ENCODE measurements at places on chromosomes 16 and 17. TPM values are rescaled to one million over a fixed set of nuclear protein-coding genes. Genes with fewer than 3 reads are reported as not detected.
A peak's percentile ranks its signal among the peaks of the same experiment; 100 is the strongest.

CDK5R1 gene
- total RNA-seq, result 12.1 TPM

- DNase-seq, result no peak
Observed at GRCh38 chr17:51720439-51720838, 438.1 kb downstream of the CA10 start.

- DNase-seq, result no peak
Observed at GRCh38 chr16:74627506-74628220, 20.7 kb upstream of the GLG1 start.

DNA sequence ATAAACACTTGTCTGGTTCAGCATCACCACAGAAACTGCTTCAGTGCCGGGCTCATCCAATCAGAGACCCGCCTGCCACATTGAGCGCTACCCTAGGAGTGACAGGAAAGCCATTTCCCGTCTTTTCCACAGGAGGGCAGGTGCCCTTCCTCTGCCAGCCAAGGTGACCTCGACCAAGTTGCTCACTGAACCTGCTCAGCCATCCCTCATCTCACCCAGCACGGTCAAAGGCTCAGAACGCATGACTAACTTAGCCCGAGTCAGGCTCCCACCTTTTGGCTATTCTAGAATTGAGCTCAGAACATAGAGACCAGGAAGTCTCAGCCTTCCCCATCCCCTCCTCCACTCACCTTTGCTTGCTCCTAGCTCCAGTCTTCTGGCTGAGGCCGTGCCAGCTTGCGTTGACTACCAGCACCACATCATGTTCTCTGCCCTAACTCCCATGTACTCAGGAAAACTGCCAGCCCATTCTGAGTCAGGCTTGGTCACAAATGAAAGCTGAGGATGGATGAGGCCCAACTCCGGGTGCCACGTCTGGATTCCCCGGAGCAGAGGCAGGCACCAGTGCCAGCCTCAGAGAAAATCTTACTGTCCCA is 15.6 kb downstream of the MRPS23 start:
- DNase-seq, result no peak

BCL6B gene
- total RNA-seq, result 0.15 TPM

- DNase-seq, result no peak
Observed at GRCh38 chr17:40286473-40286872, 1.2 kb upstream of the CDC6 start.

KRT40 gene
- total RNA-seq, result not detected

GRCh38 chr17:48052956-48053757 is 5.0 kb downstream of the NFE2L1 start:
- no peak for DNase-seq

TEX19 gene
- total RNA-seq, result not detected

DNA sequence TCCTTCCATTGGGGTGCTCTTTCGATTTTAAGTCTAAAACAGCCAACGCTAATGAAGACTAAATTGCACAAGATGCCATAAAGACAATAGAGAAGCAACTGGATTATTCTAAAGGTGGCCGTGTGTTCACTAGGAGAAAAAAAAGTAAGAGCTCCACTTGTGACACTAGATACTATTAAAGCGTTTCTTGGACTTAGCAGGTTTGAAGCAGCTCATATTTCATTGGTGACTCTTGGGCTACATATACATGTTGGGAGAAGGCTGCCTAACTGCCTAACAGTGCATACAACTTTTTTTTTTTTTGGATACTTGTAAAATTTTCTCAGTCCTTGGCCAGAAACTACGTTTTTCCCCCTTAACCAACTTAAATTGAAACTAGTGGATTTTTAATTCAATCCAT is 111.8 kb upstream of the NOG start:
- DNase-seq, result no peak

DNA sequence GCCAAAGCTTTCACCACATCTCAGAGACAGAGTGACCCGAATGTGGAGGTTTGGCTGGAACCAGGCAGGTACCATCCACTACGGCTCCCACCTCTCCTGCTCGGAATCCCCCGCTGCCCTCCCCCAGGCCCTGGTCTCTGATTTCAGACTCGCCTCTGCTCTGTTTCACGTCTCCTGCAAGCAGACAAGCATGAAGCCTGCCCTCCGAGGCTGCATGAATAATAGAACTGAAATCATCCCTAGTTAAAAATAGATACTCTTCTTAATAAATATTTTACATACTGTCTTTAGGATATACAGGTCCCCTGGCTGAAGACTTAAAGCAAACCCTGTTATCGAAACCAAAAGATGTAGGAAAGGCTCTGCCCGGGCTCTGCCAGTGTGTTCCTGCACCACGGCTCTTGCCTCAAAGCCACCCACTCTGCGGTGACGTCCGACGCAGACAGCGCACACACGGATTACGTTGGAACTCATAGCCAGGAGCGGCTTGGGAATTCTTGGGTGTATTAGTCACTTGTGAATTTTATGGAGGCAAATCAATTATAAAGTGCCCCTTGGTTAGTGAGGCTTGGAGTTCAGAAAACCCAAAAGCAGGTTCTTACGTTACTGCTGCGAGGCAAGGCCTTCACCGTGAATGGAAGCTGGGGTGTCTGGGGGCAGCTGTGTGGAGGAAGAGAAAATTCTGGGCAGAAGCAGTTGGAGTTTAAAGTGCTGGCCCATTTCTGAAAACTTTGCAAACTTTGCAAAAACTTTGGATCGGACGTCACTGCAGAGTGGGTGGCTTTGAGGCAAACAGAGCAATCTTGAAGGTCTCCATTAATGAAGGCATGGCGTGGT is 25.6 kb upstream of the NPTX1 start:
- no peak for DNase-seq

- DNase-seq, result no peak
Observed at GRCh38 chr17:42857389-42857788, 6.4 kb downstream of the AOC3 start.

- DNase-seq, result no peak
Observed at GRCh38 chr16:9099131-9099625, 7.7 kb downstream of the HAPSTR1 start.

DNA sequence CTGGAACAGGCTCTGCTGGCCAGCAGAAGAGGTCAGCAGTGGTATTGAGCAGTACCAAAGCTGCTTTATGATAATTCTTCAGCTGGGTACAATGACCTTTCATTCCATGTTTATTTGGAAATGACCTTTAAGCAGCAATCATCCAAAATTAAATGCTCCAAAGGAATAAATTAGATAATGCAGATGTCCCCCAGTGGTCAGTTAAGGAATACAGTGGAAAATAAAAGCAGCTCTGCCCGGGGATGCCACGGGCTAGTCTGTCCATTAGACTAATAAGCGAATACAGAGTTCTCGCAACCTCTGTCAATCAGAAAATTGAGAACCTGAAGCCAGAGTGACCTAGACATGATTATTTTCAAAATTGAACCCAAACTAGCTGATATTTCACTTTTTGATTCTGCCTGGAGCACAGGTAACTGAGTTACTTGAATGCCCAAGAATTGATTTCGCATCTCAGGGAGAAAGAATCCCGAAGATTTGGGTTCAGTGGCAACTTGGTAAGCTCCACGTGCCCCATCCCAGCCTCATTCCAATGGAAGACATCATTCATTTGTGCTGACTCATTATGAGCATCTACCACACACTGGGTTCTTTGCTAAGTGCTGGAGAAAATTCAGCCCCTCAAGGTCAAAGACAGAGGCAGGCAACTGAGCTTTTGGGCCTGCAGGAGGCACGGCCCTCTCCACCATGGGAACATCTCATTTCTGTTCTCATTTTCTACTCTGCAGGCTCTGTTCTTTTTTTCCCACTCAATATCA is 34.4 kb upstream of the SLC39A11 start:
- no peak for DNase-seq

- DNase-seq, result no peak
Observed at GRCh38 chr17:40916366-40916765, 21.1 kb downstream of the KRT23 start.

- DNase-seq, result no peak
Observed at GRCh38 chr17:57818066-57818465, 31.8 kb downstream of the MRPS23 start.

C16orf54 gene
- 0.13 TPM for total RNA-seq

DNA sequence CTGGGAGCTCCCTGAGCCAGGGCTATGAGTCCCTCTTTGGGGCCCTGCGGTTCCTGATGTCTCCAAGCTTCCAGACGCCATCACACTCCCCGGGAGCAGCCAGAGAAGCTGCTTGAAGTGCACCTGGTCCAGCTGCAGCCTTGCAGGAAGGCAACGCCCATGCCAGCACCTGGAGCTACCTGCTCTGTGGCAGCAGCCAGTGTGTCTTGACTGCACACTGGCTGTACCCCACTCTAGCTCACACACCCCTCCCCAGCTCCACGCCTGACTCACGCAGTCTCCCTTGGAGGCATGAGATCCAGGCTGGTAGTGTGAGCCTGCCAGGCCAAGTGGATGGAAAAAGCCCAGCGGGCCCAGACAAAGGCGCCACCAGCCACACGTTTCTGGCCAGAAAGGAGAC is 63.3 kb downstream of the USP32 start:
- DNase-seq, result no peak

TEX14 gene
- not detected for total RNA-seq

- peak; percentile 57 for DNase-seq
Observed at GRCh38 chr17:40322358-40323315, 13.7 kb downstream of the RARA start.

NKD1 gene
- 1.1 TPM for total RNA-seq

KRT33A gene
- 2.7 TPM for total RNA-seq

ROGDI gene
- 30.8 TPM for total RNA-seq

DNA sequence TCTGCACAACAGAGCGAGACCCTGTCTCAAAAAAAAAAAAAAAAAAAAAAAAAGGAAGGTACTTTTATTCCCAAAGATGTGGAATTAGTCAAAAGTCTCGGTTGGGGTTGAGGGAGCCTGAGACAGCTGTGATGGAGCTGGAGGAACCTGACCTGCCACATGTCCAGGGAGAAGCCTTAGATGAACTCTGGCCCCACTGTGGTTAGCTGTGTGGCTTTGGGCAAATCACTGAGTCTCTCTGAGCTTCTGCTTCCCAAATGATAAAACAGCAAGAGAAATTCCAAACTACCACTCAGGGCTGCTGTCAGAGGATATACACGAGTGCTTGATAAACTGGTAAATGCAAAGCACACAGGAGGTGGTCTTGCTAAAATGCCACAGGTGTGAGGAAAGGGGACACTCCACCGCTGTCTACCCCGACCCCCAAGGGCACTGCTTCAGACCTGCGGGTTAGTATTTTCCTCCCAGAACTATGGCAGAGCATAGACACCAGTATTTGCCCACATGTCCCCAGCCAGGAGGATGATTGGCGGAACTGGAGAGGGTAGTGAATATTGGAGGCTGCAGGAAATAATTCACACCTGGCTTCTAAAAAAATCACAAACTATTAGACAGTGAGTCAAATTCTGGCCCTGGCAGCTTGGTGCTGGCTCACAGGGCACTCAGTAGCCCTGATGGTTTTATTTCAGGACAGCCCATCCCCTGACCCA is 14.7 kb downstream of the DRC3 start:
- no peak for DNase-seq

GRCh38 chr17:6506679-6507231 is 49.6 kb downstream of the PITPNM3 start:
- no peak for DNase-seq

DNA sequence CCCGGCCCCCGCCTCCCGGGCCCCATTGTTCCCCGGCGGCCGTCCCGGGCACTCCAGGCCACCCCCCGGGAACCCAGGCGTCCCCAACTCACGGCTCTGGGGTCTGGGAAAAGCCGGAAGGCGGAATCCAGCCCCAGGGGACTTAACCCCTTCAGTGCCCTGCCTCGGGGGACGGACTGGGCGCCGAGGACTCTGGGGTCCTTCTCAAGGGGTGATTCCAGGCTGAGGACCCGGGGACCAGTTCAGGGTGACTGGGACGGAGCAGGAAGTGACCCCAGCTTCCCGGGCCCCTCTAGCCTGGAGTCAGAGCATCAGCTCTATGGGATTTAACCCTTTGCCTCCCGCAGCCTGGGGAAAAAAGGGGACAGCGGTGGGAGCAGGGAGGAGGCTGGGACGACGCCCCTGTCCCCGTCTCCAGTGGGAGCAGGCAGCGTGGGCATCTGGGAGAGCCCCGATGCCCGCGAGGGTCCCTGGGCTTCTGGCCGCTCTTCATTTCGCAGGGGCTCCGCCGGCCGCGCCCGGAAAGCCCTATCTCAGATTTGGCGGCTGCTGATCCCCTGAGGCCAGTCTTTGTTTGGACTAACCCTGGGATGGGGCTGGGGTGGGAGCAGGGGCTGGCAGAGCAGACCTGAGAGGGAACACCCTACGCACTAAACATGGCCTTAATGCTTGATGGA is at the start of gene ZNF629:
ZNF629 (minus strand) TSS at position 270 of the 677 bp plus-strand sequence. CDS start 2,723 bp downstream, outside the sequence.
- no peak for DNase-seq

IL17C gene
- total RNA-seq, result not detected

DNA sequence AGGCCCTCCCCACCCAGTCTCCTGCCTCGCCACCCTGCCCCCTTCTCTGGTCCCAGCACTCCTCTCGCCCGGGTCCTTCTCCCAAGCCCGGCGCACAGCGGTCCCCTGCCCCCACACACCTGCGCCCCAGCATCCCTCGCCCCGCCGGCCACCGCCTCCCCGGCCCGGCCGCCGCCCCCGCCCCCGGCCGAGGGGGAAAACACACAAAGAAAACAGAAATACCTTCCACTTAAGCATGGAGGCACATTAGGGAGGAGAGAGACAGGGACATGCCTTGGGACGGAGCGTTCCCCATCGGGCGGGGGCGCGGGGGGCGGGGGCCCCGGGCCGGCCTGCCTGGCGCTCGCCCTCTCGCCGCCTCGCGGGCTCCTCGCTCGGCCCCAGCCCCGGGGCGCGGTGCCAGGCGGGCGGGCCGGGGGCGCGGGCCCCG is 326 bp downstream of the SRCIN1 start:
- DNase-seq, result no peak

SLC35G6 gene
- not detected for total RNA-seq

DNA sequence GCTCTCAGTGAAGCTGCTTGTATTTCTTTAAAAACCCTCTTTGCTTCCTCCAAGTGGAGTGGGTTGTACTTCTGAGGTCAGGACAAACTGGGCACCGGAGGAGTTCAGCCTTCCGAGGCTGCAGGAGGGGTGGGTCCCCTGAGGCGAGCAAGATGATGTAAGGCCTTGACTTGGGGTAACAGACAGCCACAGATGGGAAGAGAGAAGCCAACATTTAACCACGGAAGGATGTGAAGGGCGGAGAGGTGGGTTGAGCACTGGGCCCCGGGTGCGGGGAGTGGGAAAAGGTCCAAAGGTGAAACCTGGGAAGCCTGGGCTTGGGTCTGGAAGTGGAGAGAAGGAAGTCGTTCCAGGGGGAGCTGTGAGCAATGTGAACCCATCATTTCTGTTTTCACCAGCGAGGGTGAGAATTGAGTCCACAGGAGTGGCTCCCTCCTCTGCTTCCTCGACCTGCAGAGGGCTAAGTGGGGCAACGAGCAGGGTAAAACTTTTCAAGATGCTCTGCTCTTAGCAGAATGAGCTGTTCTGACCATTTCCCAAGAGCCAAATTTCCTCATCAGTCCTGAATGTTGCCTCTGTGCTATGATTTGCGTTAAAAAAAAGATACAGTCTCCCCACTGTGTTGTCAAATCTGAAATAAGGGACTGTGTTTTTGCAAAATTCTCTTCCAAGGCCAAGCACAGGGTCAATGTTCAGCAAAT is 137.7 kb upstream of the CRHR1 start:
- no peak for DNase-seq

ZFPM1 gene
- total RNA-seq, result 1.7 TPM
